ENCODE measurements at places on chromosomes 2 and 18.

DNA sequence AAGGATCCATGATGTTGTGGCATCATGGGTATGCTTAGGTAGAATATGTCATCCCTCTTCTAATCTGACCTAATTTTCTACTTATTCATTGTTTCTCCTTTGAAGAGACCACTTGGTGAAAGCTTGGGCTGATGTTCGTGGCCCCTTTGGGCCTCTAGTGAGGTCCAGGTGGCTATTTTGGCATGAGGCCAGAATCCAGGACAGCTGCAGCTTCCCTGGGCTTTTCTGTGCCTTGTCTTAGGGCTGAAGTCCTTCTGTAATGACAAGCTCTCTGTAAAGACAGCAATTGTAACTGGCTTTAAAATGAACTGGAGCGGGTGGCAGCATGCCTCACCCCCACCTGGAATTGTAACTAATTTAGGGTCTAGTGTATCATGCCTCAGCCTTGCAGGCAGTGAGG is 15.6 kb upstream of the MC2R start:
- no peak for DNase-seq

GRCh38 chr2:199442173-199442572 is 15.6 kb downstream of the SATB2 start:
- DNase-seq, result no peak

DNA sequence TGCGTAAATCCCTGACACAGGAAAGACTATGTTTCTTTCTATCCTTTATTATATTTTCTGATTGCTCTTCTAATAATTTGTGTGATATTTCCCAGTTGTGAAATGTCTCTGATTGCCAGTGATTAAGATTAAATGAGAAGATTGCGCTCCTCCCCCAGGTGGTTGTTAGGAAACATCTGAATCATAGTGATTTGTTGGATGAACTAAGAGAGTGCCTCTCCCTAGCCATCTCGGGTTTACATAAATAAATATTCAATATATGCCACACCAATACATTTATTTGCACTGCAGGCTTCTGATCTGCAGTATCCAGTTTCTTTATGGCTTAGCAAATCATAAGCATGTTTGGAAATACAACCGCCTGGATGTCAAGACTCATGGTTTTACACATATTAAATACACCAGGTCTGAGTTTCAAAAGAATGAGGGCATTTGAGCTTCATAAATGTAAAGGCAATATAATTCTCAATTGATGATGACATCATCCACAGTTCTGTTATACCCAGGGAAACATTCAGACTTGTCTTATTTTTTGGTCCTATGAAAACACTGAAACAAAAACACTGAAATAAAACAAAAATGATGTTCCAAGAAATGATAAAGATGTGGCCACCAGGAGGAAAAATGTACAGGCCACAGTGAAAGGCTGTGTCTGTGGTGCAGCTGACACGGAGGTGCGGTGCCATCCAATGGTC is 826.7 kb upstream of the ACVR2A start:
- no peak for DNase-seq

- DNase-seq, result peak; percentile 13
These were observed 30.0 kb downstream of the VIL1 start for GRCh38 chr2:218448934-218449333.

- DNase-seq, result no peak
These were observed 634 bp upstream of the DIS3L2 start for GRCh38 chr2:231960810-231961348.

- DNase-seq, result no peak
These were observed 22.5 kb downstream of the MOB4 start for GRCh38 chr2:197538412-197538811.

GRCh38 chr2:198287706-198288105 is 483.3 kb downstream of the PLCL1 start:
- DNase-seq, result no peak

DNA sequence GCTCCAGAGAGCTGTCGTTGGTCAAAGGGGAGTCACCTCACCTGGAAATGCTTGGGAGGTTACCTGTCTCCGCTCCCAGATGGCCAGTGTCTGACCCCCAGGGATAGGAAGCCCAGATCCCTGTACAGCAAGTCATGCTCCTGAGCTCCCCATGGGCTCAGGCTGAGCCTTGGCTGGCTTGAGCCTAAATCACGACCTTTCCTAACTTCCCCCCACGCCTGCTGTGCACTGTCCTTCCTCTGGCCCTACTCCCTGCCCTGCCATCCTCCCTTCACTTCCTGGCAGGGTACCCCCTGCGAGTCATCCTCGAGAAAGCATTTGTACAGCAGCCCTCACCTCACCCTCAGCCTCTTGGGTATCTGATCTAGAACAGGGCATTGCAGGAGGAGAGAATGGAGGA is 9.2 kb upstream of the HDAC4 start:
- no peak for DNase-seq

DNA sequence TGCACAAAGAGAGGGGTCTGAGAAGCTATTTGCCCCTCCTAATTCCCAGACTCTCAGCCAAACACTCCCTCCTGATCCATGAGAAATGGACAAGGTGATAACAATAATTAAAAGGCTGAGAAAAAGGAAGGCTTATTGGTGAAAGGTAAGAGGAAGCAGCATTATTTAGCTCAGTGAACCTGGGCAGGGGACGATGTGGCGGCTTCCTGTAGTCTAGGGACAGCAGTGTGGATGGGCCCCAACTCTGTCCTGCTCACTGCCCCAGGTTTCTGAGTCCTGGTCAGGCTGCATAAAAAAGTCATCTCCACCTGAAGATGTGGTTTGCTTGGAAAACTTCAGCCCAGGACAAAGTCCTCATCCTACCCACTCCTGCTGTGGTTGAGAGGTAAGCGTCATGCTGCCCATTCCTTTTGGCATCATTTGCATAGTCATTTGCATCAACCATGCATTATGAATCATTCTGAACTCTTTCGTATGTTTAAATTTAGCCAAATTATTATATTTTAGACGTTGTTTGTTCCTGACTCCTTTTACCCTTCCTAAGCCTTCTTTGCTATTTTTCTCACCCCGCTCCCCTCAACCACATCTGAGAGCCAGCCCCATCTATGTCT is 126.8 kb downstream of the CLIP4 start:
- DNase-seq, result no peak

- DNase-seq, result no peak
These were observed 15.0 kb upstream of the TEX51 start for GRCh38 chr2:126883666-126884040.

GRCh38 chr18:75926811-75927210 is 499.3 kb upstream of the SMIM21 start:
- DNase-seq, result no peak

GRCh38 chr18:53567929-53568574 is 656.4 kb downstream of the MBD2 start:
- no peak for DNase-seq

- no peak for DNase-seq
These were observed 229.9 kb upstream of the HDAC4 start for GRCh38 chr2:239630618-239631286.

- DNase-seq, result no peak
These were observed 1579.7 kb upstream of the SLC39A10 start for GRCh38 chr2:194077366-194077765.

GRCh38 chr18:77131652-77132368 is 773 bp downstream of the MBP start:
- no peak for DNase-seq
